Hematopoietic multipotent progenitor cell (in vitro differentiated cells): ENCODE measurements at places on chromosomes 12 and 14. TPM values are rescaled to one million over a fixed set of nuclear protein-coding genes. Genes with fewer than 3 reads are reported as not detected.

The ARMH4 gene
- total RNA-seq, result 1.1 TPM

The GLT1D1 gene
- under 0.01 TPM for total RNA-seq

The SFSWAP gene
- total RNA-seq, result 81.1 TPM

The SALL2 gene
- total RNA-seq, result 7.0 TPM

The C14orf132 gene
- total RNA-seq, result under 0.01 TPM
